Large intestine (tissue), 12 donors: ENCODE measurements at places on chromosomes 16 and 17. TPM values are rescaled to one million over a fixed set of nuclear protein-coding genes. Genes with fewer than 3 reads are reported as not detected.

DNA sequence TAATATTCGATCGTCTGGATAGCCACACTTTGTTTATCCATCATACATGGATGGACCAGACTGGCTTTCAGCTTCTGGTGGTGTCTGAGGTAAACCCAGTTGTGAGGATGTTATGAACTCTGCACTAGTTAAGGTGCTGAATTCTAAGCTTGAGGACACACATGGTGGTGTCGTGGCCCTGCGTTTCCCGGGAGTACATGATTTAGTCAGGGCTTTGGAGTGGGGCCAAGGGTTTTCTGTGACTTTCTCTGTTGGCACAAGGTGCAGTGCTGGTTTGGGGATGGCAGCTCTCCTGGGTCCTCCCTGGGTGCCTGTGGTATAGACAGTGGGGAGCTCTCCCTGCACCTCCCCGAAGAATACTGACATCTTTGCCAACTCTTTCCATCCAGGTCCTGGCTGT lies 116.6 kb downstream of the SPECC1 start:
- no peak for DNase-seq
- H3K4me1 ChIP-seq: no peaks in the 10 kb centered on the region
- no peaks in the 10 kb centered on the region for H3K36me3 ChIP-seq
- H3K27ac ChIP-seq: no peak overlapping the region
- no peak overlapping the region for H3K4me3 ChIP-seq
- peaks cover 2% of the 10 kb centered on the region for H3K27me3 ChIP-seq

GRCh38 chr16:13463619-13464018 lies 456.3 kb upstream of the ERCC4 start:
- H3K36me3 ChIP-seq: no peaks in the 10 kb centered on the region
- H3K27ac ChIP-seq: no peak overlapping the region
- no peak overlapping the region for H3K4me3 ChIP-seq
- no peaks in the 10 kb centered on the region for H3K27me3 ChIP-seq
- no peaks in the 10 kb centered on the region for H3K4me1 ChIP-seq
- DNase-seq: no peak

DNA sequence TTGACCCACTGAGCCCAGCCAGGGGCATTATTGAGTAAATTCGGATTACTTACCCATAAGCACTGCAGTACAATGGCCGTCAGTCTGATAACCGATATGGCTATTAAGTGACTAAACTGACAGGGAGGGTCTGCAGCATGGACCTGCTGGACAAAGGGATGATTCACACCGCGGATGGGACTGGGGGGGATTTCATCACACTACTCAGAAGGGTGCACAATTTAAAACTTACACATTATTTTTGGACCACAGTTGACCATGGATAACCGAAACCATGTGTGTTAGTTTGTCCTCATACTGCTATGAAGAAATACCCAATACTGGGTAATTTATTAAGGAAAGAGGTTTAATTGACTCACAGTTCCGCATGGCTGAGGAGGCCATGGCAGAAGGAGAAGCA lies 106.5 kb downstream of the ABCC6 start:
- no peak for DNase-seq
- H3K27me3 ChIP-seq: no peaks in the 10 kb centered on the region
- no peak overlapping the region for H3K4me3 ChIP-seq
- H3K36me3 ChIP-seq: peaks cover 25% of the 10 kb centered on the region
- H3K4me1 ChIP-seq: peaks cover 4% of the 10 kb centered on the region
- H3K27ac ChIP-seq: no peak overlapping the region

DNA sequence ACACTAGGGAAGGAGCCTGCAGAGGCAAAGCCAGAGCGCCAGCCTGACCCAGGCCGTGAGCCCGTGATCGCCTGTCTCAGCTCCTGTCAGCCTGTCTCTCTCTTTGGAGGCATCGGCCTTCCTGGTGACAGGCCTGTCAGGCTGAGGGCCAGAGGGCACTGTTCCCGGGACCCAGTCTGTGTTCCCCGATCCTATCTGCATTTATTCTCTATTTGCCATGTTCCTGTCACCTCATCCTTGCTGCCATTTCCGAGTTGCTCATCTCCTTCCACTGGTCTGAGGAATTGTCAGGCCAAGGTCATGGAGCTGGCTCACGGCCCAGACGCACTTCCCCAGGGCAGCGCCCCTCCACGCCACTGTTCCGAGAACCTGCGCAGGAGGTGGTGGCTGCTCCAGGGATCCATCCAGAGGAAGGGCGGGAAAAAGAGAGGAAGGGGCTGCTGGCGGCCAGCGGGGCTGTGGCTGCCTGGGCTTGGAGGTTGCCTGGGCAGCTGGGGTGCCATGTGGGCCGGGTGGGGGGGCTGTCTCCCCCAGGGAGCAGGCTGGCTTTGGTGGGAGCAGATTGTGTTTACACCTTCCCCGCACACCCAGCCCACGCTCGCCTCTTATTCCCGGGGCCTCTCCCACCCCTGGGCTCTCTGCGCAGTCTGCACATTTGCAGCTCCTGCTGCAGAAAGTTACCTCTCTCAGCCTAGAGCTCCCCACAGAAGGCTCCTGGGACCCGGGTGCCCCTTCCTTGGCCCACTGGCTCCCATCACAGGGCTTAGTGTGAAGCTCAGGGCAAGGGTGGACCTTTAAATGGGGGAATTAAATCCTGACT lies 4.9 kb downstream of the PRCD start:
- H3K27ac ChIP-seq: peak overlapping the region; percentile 21
- no peak for DNase-seq
- no peaks in the 10 kb centered on the region for H3K36me3 ChIP-seq
- H3K4me3 ChIP-seq: no peak overlapping the region
- H3K4me1 ChIP-seq: peaks cover 14% of the 10 kb centered on the region

- H3K4me3 ChIP-seq: no peak overlapping the region
- H3K36me3 ChIP-seq: peaks cover 8% of the 10 kb centered on the region
- H3K27ac ChIP-seq: no peak overlapping the region
- no peaks in the 10 kb centered on the region for H3K4me1 ChIP-seq
- DNase-seq: no peak
These were observed 30.4 kb downstream of the RPH3AL start for GRCh38 chr17:322006-322780.

GRCh38 chr17:55237268-55237667 lies 27.5 kb upstream of the HLF start:
- H3K27me3 ChIP-seq: peaks cover 4% of the 10 kb centered on the region
- no peak overlapping the region for H3K4me3 ChIP-seq
- DNase-seq: no peak
- H3K36me3 ChIP-seq: no peaks in the 10 kb centered on the region
- peaks cover 7% of the 10 kb centered on the region for H3K4me1 ChIP-seq

- no peaks in the 10 kb centered on the region for H3K4me1 ChIP-seq
- H3K27ac ChIP-seq: no peak overlapping the region
- no peak overlapping the region for H3K4me3 ChIP-seq
- no peaks in the 10 kb centered on the region for H3K27me3 ChIP-seq
- no peak for DNase-seq
These were observed 74.7 kb upstream of the TOX3 start for GRCh38 chr16:52621651-52622050.

DNA sequence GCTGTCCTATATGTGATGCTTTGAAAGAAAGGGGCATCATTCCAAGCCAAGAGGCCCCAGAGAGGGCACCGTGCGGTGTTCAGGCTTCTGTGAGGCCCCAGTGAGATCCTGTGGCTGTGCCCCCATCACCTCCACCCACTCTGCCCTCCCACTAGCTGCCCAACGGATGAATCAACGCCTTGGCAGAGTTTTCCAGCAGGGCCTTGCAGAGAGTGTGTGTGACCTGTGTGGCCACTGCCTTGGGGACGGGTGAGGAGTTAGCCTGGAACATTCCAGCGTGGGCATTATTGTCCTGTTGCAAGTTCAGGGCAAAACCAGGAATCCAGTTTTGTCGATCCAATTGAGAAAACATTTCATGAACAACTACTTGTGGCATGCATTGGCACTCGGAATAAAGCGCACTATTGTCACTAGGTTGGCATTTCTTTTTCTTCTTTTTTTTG lies 53.7 kb downstream of the SF3B3 start:
- H3K27me3 ChIP-seq: no peaks in the 10 kb centered on the region
- DNase-seq: no peak
- H3K27ac ChIP-seq: peak overlapping the region; percentile 90
- no peak overlapping the region for H3K4me3 ChIP-seq

DNA sequence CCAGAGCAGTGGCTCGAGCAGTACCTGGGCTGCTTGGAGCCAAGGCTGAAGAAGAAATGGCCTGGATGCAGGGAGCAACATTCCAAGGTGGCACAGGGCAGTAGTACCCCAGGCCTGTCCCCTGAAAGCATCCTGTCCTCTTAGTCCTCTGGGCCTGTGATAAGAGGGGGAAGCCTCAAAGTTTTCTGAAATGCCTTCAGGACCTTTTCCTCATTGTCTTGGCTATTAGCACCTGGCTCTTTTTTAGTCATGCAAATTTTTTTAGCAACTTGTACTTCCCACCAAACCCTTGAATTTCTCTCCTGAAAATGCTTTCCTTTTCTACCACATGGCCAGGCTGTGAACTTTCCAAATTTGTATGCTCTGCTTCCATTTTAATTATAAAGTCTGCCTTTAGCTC lies 148.9 kb downstream of the HS3ST2 start:
- H3K4me1 ChIP-seq: no peaks in the 10 kb centered on the region
- no peaks in the 10 kb centered on the region for H3K36me3 ChIP-seq
- no peak for DNase-seq
- H3K4me3 ChIP-seq: no peak overlapping the region
- no peak overlapping the region for H3K27ac ChIP-seq

GRCh38 chr17:44004761-44005526 lies 522 bp downstream of the NAGS start:
- DNase-seq: peak; percentile 93
- H3K4me1 ChIP-seq: peaks cover 33% of the 10 kb centered on the region
- peaks cover 24% of the 10 kb centered on the region for H3K36me3 ChIP-seq
- H3K27me3 ChIP-seq: peaks cover 23% of the 10 kb centered on the region

DNA sequence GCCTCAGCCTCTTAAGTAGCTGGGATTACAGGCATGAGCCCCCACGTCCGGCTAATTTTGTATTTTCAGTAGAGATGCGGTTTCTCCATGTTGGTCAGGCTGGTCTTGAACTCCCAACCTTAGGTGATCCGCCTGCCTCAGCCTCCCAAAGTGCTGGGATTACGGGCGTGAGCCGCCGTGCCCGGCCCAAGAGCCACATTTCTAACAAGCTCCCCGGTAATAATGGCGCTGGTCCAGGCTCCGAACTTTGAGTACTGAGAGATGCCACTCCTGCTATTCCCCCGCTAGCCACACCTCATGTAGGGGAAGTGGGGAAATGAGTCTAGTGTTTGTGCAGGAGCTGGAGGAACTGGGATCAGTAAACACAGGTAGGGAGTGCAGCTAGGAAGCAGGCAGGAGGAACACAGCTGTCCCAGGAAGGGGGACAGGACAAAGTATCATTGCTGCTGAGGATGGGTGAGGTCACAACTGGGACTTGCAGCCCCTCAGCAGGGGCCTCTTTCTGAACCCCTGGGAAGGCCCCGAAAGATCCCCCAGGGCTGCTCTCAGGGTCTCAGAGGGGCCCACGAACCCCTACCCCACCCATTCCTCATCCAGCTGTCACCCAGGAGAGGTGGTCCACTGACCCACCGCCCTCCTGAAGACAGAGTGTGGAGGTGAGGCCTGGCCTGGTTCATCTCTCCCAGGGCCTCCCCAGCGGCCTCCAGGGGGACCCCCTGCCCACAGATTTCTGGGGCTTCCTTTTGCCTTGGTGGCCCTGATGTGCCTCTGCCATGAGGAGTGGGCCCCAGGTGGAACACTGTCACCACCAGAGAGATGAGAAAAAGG lies 3.7 kb upstream of the KREMEN2 start:
- no peak overlapping the region for H3K27ac ChIP-seq
- DNase-seq: no peak
- H3K36me3 ChIP-seq: no peaks in the 10 kb centered on the region
- peaks cover 27% of the 10 kb centered on the region for H3K4me1 ChIP-seq
- H3K27me3 ChIP-seq: peaks cover 57% of the 10 kb centered on the region

GRCh38 chr17:58170622-58171021 lies 3.8 kb downstream of the OR4D2 start:
- no peak for DNase-seq
- no peak overlapping the region for H3K27ac ChIP-seq
- no peak overlapping the region for H3K4me3 ChIP-seq
- H3K27me3 ChIP-seq: peaks cover 14% of the 10 kb centered on the region
- no peaks in the 10 kb centered on the region for H3K4me1 ChIP-seq

DNA sequence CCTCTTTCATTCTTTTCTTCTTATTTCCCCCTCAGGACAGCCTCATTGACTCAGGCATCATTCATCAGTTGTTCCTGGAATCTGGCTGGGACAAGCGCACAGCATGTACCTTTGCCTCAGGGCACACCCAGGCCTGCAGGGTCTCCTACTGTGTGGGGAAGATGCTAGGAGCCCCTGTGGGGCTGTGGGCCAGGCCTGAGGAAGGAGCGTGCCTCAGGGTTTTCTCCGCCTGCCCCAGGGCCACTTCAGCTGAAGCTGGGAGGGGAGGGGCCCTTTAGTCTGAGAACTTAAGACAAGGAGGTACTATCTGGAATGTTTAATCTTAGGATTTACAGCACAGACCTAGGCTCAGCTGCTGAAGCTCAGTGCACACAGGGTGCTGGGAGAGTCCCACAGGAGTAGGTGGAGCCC lies 7.9 kb downstream of the ELMO3 start:
- no peak for DNase-seq
- H3K27me3 ChIP-seq: no peaks in the 10 kb centered on the region
- no peak overlapping the region for H3K4me3 ChIP-seq
- no peak overlapping the region for H3K27ac ChIP-seq
- H3K4me1 ChIP-seq: no peaks in the 10 kb centered on the region

DNA sequence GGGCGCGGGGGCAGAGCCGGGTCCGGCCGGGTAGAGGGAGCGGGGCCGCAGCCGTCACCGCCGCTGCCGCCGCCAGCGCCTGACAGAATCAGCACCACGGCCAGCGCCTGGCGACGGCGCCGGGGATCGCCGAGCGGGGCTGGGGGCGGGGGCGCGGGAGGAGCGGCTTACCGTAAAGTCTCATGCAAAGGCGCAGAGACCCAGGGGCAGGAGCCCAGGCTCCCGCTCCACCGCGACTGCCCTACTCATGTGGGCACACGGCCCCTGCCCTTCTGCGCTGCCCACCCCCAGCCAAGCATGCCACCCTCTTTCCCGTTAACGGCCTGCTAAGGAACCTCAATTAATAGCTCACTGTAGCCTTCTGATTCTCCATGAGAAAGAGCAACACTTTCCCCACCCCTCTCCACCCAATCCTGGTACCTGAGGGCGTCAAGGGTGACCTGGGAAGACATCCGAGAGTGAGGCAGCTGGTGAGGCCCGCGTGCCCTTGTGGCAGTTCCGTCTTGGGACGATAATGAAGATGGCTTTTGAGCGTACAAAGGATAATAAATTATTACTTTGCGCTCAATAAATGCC lies at the start of gene SEZ6:
Gene SEZ6, minus strand, starts transcription at position 98 of the 576 bp plus-strand sequence. CDS start 164 bp downstream, outside the sequence.
- no peaks in the 10 kb centered on the region for H3K36me3 ChIP-seq
- no peak within 1 kb of the TSS for H3K27ac ChIP-seq
- H3K4me3 ChIP-seq: peak within 1 kb of the TSS; percentile 13
- peaks cover 84% of the 10 kb centered on the region for H3K27me3 ChIP-seq

Gene ARL2BP
- 44.5 TPM for polyA plus RNA-seq

Gene CCL4L2
- 6.9 TPM for polyA plus RNA-seq

Gene ADAP2
- polyA plus RNA-seq: 4.9 TPM

Gene SLC52A1
- 3.2 TPM for polyA plus RNA-seq
